ELR (cell line): ENCODE measurements at places on chromosomes 2 and 18.

DNA sequence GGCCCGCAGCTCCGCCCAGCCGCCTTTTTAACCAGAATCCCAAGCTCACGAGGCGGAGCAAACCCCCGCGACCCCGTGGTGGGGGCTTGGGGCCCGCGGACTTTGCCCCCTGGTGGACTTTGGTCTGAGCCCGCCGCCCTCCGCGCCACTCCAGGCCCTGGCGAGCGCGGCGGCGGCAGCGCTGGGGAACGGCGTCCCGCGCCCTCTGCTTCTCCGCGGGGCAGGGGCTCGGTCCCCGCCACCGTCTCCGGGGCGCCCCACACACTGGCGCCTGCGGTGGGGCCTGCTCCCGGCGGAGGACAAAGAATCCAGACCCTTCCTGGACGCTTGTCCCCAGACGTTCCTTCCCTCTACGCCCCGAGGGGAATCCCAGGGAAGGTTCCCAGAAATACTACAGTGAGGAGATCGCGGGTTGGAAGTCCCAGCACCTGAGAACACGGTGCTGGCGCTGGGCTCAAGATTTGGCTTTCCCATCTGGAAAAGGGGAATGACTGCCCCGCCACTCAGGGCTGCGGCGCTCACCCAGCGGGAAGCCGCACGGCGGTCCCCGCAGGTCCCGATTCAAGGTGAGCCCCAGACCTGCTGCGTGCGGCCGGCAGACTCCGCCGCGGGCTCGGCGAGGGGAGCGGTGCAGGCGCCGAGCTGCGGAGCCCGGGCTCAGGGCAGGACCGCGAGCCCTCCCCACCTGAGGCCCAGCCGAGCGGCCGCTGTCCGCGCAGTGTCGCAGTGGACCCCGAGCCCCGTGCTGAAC lies at the start of gene HAAO:
Gene HAAO, minus strand, starts transcription at position 1 of the 751 bp plus-strand sequence. CDS start 47 bp downstream, outside the sequence.
- DNase-seq = peak; percentile 27

GRCh38 chr2:37792366-37792765 lies 120.9 kb upstream of the CDC42EP3 start:
- no peak for DNase-seq

- DNase-seq = no peak
Observed at GRCh38 chr18:28078849-28079248, 98.1 kb downstream of the CDH2 start.

GRCh38 chr2:28294451-28294850 lies 98.2 kb upstream of the FOSL2 start:
- DNase-seq = peak; percentile 44

DNA sequence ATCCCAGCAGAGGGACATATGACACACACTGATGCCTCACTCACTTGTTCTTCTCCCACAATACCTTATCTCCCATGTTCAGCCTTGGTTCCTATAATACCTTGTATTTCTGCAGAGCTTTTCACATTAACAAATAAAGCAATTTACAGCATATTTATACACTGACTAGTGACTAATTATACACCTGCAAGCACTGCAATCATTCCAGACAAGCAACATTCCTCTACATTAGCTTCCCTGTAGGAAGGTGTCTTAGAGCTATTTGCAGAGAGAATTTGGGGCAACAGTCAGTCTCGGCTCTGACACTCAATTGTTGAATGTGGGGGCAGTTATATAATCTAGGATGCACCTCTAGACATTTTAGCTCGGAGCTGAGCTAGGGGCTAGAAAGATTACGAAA lies 9.5 kb upstream of the INSIG2 start:
- DNase-seq = no peak
